Omental fat pad (tissue), 4 donors: ENCODE measurements at places on chromosomes 3 and 15.

GRCh38 chr3:170178651-170179050 lies 2.9 kb downstream of the PHC3 start:
- no peak for DNase-seq

- no peak for DNase-seq
Measured at GRCh38 chr3:73743551-73743950, 118.8 kb upstream of the PDZRN3 start.

DNA sequence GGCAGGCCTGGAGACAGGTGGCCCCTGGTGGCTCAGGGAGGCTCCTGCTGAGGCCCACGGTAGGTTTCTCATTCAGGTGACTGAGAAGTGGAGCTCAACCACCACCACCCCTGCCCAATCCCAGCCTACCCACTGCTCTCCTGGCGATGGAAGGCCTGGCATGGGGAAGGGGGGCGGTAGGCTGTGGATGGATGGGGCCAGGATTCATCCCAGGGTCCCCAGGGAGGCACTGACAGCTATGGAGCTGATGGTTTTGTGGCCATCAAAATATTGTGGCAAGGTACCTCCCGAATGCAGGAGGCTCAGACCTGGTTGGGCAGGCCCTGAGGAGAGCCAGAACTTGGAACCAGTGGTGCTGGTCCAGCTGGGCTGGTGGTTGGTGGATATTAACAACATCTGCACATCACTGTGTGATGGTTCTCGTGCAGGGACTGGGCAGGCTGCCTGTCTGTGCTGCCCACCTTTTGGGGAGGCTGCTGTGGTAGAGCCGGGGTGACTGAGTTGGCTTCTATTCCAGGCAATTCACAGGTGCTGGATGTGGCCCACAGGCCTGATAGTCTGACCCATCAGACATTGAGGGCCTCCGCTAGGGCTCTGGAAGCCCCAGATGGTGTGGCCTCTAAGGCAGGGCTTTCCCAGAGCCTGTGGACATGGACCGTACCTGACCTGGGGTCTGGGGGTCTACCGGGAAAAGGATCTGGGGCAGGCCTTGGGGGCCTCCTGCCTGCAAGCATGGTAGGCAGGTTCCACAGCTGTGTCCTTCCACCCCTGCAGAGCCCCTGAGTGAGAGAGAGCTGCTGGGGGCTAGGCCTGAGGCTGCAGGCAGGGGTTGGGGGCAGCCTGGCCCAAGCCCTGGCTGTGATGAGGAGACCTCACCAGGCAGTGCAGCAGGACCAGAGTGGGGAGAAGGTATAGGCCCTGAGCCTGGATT lies 3.4 kb downstream of the ZBTB47 start:
- no peak for DNase-seq

DNA sequence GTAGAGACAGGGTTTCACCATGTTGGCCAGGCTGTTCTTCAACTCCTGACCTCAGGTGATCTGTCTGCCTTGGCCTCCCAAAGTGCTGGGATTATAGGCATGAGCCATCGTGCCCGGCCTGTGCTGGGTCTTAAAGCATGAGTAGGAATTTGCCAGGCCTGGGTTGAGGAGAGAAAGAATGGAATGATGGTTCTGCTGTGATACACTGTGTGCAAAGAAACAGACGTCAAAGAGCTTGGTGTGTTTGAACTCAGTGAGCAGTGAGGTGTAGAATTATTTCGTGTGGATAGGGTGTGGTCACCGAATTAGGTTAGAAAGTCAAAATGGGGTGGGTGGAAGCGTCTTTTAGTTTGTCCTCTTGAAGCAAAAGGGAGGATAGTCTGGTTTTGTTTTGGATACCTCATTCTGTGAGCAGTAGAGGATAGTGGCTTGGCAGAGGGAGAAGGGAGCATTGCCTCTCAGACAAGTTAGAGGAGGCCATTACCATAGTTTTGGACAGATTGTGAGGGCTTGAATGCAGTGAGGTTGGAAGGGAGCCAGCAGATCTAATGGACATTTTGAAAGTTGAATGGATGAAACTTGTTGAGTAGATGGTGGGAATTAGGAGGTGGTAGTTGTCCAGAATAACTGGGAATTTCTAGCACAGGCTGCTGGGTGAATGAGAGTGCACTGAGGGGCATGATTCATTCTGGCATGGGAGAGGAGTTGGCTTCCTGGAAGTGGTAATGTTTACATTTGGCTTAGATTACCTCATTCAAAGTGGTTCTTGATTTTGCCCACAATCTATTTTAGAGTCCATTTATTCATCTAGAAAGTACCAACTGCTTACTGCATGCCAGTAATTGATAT lies 27.2 kb downstream of the AKAP13 start:
- DNase-seq, result no peak

DNA sequence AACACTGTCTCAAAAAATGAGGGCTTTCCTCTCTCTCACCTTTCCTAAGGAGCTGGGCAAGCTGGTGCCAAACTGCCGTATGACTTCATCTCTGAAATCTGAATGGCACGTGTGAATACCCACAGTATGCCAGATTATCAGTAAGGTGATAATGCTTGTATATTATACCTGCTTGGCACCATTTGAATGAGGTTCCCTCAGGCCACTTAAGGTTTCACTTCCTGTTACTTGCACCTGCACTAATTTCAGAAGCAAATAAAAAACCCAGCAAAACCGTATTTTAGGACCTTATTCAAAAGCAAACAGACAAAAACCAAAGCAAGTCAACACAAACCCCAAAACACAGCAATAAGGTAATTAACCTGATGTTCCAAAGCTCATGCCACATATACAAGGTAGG lies 19.7 kb downstream of the FOXP1 start:
- no peak for DNase-seq

- DNase-seq, result no peak
Measured at GRCh38 chr3:79341961-79342360, 425.8 kb downstream of the ROBO1 start.

GRCh38 chr3:30644615-30645014 lies 38.2 kb downstream of the TGFBR2 start:
- DNase-seq, result peak; percentile 59

DNA sequence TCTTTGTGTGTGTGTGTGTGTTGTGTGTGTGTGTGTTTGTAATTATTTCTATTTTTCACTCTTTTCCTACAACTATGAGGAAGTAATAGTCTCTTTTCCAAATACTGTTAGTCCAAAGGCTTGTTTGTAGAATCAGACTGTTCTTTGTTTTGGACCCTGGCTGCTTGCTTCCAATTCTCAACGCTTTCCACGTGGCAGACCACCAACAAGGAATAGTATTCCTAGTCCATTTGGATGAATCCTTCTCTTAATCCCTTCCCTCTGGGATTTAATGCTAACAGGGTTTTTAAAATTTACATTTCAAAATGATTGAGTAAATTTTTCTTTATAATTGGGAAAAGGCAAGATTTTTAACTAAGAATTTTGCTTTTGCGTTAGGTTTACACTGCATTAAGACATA lies 62.7 kb downstream of the ADAMTSL3 start:
- DNase-seq, result no peak

- DNase-seq, result no peak
Measured at GRCh38 chr3:115074502-115074901, 72.6 kb downstream of the ZBTB20 start.

GRCh38 chr15:29440541-29440940 lies 170.9 kb upstream of the NSMCE3 start:
- DNase-seq, result no peak

DNA sequence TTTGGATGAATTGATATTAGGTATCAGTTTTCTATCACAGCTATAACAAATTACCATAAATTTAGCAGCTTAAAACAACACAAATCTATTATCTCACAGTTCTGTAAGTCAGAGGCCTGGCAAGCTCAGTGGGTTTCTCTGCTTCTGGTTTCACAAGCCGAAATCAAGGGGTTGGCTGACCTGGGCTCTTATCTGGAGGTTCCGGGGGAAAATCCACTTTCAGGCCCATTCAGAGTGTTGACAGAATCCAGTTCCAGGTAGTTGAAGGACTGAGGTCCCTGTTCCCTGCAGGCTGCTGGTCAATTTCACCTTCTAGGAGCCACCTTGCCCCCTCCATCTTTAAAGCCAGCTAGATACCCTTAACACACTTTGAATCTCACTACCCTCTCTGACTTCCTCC lies 11.1 kb upstream of the HHATL start:
- no peak for DNase-seq

DNA sequence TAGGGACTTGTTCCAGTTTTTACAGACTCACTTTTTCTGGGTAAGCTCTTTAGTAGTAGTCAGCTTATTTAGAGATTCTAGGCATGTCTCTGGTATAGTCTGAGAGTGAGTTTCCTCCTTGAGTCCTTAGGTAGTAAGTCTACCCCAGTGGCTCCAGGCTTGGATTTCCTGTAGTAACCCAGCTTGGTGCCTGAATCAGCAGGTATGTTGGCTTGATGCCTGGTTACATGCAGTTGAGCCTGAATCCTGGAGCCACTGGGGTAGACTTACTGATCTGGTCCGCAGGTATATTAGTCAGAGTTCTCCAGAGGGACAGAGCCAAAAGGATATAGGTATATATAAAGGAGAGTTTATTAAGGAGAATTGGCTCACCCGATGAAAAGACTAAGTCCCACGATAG lies 85.8 kb upstream of the RBMS3 start:
- no peak for DNase-seq

DNA sequence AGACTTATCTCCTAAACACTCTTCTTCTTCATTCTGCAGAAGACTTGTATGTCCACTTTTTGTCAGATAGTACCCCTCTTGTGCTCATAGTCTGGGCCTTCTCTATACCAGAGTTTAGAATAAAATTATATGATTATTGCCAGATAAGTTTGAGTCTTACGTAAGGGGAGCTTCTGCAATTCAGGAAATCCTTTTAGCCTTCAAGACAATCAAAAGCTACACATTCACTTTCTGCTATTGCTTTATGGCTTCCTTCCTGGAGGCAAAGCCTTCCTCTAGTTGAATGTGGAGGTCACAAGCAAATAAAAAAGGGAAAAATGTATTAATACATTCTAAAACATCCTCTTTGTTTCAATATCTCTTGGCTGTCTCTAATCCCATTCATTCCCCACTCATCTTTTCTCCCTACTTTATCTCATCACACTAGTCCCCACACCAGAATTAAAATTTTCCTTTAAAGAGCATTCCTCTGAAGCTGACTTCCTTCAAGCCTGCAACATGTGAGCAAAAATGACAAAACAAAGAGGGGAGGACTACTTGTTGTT lies 186.8 kb downstream of the CPNE4 start:
- no peak for DNase-seq

GRCh38 chr15:28012231-28012630 lies 86.9 kb downstream of the OCA2 start:
- DNase-seq, result no peak

DNA sequence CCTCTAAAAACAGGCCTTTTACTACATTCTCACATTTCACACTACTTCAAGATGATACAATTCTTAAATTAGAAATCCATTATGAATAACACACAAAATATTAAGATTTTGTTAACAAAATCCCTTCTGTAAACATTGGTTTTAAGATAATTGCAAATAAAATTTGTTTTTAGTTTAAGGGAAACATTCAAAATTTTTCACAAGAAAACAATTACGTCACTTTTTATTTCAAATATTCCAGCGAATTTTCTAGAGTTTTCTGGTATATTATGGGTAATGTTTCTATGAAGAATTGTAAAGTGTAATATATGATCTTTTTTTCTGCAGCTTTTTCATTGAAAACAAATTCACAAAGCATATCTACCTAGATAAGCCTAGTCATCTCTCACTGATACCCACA lies 5.9 kb downstream of the ARPP21 start:
- DNase-seq, result no peak

- no peak for DNase-seq
Measured at GRCh38 chr15:58616171-58616570, 133.3 kb downstream of the ADAM10 start.

DNA sequence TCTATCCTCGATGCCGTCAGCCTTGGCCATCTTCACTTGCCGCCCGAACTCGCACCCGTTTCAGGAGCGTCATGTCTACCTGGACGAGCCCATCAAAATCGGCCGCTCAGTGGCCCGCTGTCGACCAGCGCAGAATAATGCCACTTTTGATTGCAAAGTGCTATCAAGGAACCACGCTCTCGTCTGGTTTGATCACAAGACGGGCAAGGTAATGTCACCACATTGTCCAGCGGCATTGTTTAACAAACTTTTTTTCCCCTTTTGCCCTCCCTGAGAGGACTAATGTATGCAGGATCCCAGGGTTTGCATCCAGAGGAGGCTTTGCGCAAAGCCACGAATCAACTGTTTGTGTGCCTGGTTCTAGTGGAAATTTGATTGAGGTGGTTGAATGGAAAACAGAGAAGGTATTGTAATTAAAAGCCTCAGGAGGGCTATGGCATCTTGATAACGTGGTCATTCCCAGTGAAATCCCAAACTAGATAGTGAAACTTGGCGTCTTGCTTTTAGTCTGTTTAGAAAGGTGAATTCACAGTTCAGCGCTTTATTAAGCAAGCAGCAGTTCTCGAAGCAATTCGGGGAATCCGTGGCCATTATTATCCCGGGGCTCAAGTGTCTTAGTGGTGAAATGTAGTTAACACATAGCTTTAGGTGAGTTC lies 1.7 kb downstream of the SLMAP start:
- no peak for DNase-seq

DNA sequence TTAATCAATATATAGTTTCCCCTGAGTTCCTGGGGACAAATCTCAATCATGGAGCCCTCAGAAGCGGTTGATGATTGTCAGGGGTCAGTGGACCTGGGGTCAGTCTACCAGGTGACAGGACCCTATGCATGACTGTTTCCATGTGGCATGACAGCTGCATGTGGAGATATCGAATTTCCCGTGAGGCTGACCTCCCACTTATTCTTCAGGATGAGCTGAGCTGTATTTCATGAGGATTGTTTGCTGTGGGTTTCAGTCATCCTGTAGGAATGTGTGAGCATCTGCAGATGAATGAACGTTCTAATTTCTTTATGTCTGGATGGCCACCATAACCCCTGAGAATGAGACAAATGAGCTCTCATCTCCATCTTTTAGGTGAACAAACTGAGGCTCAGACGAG lies 93.0 kb upstream of the HES1 start:
- no peak for DNase-seq

GRCh38 chr15:56464893-56465520 lies at the start of gene MNS1:
Gene MNS1 (minus strand): TSS chr15:56465137. CDS start chr15:56464972, 165 bp downstream.
- DNase-seq, result peak; percentile 78
